ENCODE measurements at places on chromosomes 2 and 18.

- DNase-seq, result no peak
Measured at GRCh38 chr2:673016-673415, 4.2 kb downstream of the TMEM18 start.

DNA sequence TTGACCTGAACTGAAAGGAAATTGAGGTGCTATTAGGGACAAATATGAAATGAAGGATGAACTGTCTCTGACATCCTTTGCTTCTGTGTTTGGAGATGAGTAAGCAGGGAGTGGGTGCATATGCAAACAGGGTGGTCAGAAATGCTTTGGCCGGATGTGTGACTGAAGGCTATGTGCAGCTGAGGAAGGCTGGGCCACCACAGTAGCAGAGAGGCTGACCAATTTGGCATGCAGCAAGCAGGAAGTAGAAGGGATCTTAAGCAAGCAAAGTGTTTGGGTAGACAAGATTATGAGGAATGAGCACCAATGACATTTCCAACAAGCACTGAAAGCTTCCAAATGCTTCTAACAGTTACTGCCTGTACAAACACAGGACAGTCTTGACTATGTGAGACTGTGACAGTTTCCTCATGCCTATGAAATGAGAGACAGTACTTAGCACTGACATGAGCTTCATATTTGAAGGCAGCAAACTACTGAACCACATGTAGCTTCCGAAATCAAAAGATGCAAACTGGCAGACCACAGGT lies 3.3 kb upstream of the ACTR3 start:
- DNase-seq, result no peak

DNA sequence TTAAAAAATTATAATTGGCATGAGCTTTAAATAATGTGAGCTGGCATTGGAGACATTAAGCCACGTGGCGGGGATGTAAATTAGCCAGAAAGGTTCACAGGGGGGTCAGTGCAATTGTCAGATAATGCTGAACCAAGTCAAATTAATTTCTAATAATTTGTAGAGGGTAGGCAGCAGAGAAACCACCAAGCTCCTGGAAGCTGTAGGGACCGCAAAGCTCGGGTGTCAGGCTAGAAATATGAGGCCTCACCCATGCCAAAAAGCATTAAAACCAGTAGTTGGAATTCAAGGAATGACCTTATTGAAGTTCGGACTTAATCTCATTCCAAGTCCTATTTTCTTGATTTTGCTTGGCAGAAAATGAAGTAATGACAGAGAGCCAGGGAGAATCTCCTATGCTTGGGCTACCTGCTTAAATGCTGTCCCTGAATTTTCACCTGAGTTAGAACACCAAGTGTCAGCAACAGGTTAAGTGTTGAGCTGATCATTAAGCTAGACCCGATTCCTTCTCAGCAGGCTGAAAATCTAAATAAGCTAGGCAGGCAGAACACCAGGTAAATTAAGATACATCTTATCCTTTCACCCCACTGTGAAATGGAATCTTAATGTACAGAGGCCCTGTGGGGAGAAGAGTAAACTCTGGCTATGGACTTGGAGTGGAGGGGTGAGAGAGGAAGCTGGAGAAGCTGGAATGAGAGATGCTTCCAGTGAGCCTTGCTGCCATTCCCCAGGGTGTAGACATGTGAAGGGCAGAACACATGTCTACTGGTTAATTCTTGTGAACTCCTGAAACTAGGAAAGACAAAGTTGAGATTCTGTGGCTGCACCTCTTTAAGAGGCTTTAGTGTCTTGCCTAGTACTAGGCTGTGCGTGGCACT lies 520.0 kb downstream of the SLC4A3 start:
- DNase-seq, result no peak

- DNase-seq, result no peak
Measured at GRCh38 chr2:151302879-151303278, 13.4 kb upstream of the NMI start.

GRCh38 chr2:179661986-179662385 lies 199.4 kb downstream of the ZNF385B start:
- DNase-seq, result no peak

- DNase-seq, result no peak
Measured at GRCh38 chr2:181790716-181791649, 100.5 kb upstream of the ITPRID2 start.

DNA sequence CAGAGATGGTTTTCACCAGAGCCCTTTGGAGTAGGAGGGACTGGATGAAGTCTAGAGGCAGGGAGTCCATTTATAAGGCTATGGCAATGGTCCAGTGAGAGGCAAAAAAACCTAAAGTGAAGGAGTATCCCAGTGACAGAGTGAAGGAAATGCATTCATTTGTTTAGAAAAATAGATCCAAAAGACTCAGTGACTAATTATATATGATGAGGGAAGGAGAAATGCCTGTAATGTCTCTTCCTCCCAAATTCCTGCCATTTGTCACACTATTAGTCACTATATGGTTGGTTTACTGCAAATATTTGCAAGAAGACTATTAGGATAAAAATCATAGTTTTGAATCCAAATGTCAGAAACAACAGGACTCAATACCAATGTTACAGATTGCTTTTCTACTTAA lies 104.2 kb downstream of the ZNF521 start:
- DNase-seq, result no peak

DNA sequence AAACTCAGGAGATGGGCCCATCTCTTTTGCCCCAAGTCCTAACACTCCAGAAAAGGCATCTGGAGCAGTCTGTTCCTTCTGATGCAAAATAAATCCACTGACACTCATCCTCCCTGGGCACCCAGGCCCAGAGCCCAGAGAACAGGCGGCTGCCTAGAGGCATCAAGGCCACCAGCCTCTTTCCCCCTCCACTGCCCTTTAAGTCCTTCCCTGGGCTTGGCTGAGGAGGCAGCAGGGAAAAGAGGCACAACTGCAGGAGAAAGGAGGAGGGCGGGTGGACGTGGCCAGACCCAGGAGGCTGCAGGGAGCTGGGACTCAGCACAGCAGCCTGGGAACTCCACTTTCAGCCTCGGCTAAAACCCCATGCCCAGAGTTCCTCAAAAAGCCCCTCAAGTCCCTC lies 99.7 kb upstream of the ID2 start:
- DNase-seq, result no peak

GRCh38 chr2:24632172-24632571 lies 141.1 kb downstream of the NCOA1 start:
- DNase-seq, result no peak

DNA sequence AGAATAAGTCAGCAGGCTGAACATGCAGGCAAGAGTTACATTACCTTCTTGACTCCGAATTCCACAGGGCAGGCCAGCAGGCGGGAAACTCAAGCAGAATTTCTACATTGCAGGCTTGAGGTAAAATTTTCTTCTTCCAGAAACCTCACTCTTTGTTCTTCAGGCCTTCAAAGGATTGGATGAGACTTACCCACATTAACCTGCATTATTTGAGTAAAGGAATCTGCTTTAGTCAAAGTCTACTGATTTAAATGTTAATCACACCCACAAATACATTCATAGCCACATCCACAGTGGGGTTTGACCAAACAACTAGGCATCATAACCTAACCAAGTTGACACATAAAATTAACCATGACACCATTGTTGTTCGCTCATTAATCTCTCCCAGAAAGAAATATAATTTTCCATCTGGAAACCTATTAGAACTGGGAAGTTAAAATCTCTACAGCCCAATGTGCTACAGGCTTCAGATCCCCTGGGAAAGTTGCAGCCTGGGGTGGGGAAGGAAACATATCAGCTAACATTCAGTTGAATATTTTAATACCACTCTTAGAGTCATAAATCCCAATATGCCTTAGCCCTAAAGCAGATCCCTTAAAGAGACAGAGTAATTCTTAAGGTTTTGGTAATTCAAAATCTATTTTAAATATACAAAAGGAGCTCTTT lies 468.2 kb upstream of the TNP1 start:
- no peak for DNase-seq

- DNase-seq, result no peak
Measured at GRCh38 chr18:3238742-3239141, 8.9 kb upstream of the MYL12A start.

GRCh38 chr2:118165595-118165994 lies 77.3 kb downstream of the INSIG2 start:
- no peak for DNase-seq

GRCh38 chr2:113124181-113124961 lies 3.0 kb upstream of the IL1RN start:
- DNase-seq, result no peak

DNA sequence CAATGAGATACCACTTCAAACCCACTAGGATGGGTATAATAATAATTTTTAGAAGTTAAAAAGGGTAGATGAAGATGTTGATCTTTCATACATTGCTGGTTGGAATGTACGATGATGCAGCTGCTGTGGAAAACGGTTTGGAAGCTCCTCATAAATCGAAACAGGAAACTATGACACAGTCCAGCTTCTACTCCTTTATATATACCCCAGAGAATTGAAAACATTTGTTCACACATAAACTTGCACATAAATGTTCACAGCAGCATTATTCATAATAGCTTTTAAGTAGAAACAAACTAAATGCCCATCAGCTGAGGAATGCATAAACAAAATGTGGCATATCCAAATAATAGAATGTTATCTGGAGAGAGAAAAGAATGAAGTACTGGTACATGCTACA lies 95.0 kb downstream of the STRADB start:
- DNase-seq, result no peak

GRCh38 chr2:8121022-8121825 lies 560.6 kb upstream of the ID2 start:
- no peak for DNase-seq

DNA sequence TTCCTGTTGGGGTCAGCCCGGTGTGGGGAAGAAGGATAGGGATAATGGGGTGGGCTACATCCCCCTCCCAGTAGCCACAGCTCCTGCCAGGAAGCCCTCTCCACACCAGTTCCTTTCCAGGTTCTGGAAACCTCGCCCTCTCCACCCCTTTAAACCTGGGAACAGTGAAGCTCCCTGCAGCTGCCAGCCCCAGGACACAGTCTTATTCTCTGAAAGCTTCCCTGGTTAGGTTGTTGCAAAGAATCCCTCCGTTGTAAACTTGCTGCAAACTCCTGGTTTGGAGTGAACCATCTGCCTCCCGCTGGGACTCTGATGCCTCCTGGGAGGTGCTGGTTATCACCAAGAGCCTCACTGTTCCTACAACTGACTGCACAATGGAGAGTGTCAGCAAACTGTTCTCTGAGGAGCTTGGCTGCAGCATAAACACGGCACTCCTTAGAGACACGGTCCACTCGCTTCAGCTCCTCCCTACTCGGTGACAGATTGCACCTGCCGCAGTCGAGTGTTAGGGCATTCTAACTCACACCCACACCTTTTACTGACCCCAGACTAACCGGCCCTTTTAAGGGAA lies 261.8 kb upstream of the RAB6C start:
- DNase-seq, result no peak

GRCh38 chr2:47257946-47258348 lies 102.8 kb upstream of the STPG4 start:
- DNase-seq, result no peak

DNA sequence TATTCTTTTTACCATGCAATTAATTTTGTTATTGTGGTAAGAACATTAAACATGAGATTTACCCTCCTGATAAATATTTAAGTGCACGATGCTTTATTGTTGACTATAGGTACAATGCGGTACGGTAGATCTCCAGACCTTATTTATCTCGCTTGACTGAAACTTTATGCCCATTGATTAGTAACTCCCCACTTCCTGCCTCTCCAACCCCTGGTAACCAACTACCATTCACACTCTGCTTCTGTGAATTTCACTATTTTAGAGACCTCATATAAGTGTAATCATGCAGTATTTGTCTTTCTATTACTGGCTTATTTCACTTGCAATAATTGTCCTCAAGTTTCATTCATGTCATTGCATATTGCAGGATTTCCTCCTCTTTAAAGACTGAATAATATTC lies 195.7 kb upstream of the ID2 start:
- DNase-seq, result no peak

DNA sequence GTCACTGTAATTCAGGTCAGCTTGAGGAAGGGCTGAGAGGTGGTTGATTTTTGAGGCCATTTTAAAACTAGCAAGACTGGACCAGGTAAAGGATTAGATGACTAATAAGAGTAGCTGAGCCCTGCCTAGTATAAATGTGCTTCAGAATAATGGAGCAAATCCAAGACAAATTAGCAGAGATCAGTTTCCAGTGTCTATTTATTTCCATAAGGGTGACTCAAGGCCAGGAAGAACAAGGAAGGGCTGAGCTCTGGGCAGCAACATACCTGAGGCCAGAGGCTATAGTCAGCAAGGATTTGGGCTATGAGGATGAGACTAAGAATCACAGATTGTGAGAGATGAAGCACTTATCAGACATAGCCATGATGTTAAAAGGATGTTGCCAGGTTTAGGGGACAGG lies 339.0 kb upstream of the LRRTM1 start:
- DNase-seq, result no peak

DNA sequence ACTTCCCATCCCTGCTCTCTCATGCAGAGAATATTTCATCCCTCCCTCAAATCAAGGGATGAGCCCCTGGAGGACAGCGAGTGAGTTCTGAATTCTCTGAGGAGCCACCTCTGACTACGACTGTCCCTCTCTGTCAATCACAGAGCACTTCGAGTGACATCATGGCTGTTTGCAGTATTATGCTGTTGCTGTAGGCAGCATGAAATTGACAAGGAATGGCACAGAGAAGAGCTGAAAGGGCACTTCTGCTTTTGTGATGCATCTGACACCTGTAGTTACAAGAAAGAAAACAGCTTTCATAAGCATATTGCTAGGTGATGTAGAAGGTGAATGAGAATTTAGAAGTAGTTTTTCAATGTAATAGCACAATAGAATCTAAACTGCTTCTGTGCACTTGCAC lies 166.9 kb downstream of the ARHGAP15 start:
- DNase-seq, result no peak

- no peak for DNase-seq
Measured at GRCh38 chr2:229446350-229446749, 175.3 kb upstream of the PID1 start.

DNA sequence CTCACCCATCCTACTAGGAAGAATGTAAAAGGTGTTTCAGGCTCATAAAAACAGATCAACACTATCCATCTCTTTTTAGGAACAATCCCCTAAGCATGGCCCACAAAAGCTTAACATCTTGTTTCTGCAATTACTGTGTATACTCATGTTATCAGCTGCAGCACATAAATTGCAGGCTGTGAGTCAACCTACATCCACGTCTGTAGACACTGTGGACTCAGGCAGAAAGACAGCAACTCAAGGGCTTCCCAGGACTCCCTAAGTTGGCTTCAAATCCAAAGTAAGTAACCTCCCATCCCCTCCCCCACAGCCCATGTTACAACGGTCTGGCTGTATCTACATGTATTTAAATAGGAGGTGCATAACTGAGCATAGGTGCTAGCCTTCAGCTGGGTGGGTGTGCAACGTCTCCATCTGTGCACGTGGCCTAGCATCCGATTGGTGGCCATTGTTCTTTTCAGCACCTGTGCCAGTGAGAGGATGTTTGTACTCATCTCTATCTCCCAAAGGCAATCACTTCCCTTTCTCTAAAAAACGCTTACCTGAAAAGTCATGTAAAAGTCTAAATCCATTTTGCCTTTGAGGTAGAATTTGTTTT lies 30.1 kb downstream of the UXS1 start:
- no peak for DNase-seq

DNA sequence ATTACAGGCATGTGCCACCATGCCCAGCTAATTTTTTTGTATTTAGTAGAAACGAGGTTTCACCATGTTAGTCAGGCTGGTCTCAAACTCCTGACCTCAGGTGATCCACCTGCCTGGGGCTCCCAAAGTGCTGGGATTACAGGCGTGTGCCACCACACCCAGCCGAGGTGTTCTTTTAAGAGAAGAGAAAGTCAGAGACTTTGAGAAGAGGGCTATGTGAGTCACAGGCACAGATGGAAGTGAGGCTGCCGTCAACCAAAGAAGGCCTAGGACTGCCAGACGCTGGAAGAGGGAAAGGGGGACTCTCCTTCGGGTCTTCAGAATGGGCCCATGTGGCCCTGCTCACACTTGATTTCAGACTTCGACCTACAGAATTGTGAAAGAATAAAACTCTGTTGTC lies 67.2 kb upstream of the SH3BP4 start:
- DNase-seq, result no peak
